ENCODE measurements at places on chromosomes 4 and X.

DNA sequence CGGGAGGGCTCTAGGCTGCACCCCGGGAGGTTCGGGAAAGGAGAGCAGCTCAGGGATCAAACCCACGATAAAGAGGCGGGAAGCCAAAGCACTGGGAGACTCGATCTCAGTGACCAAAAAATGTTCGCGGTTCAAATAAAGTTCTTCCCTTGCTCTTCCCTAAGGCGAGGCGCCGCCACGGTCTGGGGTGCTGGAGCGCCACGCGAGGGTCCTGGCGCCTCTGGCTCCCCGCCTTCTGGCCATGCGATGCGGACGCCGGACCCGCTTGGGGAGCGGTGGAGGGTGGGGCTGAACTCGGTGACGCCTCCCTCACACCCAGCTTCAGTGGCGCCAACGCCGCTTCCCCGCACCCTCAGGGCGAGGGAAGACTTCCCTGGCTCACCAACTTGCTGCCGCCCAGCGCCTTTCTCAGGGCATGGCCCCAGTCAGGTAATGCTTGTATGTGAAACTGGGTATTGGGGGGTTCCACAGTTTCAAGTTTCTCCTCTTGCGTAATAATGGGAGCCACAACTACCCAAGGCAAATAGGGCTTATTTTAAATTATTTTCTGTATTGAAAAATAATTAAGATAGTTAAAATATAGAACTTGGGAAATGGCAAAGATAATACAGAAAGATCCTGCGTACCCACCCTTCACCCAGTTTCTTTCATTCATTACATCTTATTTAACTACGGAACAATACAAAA is at the start of gene QRFPR:
TSS of gene QRFPR (minus strand) at position 243 of the 687 bp plus-strand sequence. CDS start 371 bp downstream, outside the sequence.
- DNase-seq = no peak

DNA sequence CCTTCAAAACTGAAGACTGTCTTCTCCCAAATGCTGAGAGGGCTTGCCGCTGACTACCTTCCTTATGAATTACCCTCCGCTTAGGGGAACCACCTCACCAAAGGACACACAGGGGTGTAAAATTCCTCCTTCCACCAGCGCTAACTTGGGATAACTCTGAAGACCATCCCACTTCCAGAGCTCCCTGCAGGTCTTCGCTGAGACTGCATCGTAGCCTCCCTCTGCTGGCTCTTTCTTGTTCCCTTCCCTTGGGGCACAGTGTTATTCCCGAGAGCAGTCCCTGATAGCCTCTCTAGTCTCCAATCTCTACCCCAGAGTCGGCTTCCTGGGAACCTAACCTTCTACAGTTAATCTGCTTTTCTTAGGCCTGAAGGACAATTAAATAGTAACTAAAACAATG is 725.5 kb upstream of the ATOH1 start:
- DNase-seq = no peak

DNA sequence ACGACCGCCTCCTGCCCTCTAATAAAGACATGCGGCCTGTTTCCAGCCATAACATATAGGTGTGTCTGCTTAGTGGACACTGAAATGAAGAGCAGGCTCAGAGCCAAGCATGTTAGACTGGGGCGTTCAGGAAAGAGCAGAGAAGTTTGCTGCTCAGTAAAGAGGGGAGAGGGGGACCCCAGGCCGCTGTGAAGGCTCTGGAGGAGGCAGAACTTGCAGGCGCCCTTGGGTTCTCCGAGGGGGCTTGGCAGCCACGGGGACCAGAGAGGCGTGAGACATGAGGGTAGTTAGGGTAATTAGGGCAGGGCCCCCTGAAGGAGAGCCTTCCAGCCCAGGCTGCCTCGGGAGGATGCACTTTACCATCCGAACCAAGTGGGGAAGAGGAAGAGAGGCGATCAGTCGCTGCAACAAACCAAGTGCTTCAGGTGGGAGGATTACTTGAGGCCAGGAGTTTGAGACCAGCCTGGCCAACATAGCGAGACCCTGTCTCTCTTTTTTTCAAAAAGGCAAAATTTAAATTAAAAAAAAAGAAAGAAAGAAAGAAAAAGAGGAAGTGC is 46.6 kb upstream of the CDKN2AIP start:
- no peak for DNase-seq

- DNase-seq = no peak
Observed at GRCh38 chrX:1427756-1428155, 25.0 kb downstream of the ASMTL start.

Measured in activated gamma-delta T cell treated with anti-CD3 and anti-CD28 coated beads, Interleukin-2, amount 50 U/mL, for 16 hours (primary cell).